T-helper 2 cell (primary cell): ENCODE measurements at places on chromosomes 1 and 21.

DNA sequence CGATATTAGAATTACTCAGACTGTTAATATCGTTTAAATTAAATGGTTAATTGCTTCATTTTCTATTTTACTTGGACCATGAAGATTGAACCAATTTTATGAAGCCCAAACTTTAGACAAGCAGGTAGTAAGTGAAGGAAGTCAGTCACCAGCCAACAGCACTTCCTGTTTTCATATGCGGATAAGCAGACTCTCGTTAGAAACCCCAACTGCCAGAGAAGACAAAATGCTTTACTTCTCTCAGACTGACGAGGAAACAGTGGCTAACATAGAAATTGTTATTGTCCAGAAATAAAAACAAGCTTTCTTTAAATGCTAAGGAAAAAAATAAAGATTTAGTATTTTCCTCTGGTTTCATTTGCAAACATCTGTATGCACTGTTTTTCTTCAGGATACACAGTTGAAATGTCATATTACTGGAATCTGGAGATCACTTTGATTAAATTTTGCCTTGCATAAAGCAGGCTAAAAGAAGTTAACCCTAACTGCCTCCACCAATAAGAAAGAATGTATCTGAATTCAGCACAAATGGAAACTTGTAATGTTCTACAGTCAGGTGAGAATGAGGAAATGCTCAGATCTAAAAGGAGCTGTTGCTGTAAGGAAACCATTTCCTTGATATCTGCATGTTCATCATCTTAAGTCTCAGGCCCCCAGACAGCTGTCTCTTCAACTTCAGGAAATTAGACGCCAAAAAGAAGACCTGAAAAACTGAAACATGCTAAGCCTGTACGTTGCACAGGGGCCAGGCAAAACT lies 129.8 kb upstream of the SAMSN1 start:
- no peak for DNase-seq

- DNase-seq, result no peak
These were observed 845.4 kb upstream of the ADAMTS5 start for GRCh38 chr21:27812279-27812678.

- peak; percentile 25 for DNase-seq
These were observed 12.0 kb downstream of the UBE2Q1 start for GRCh38 chr1:154546264-154547063.

- no peak for DNase-seq
These were observed 66.9 kb downstream of the PCNT start for GRCh38 chr21:46390603-46391545.

DNA sequence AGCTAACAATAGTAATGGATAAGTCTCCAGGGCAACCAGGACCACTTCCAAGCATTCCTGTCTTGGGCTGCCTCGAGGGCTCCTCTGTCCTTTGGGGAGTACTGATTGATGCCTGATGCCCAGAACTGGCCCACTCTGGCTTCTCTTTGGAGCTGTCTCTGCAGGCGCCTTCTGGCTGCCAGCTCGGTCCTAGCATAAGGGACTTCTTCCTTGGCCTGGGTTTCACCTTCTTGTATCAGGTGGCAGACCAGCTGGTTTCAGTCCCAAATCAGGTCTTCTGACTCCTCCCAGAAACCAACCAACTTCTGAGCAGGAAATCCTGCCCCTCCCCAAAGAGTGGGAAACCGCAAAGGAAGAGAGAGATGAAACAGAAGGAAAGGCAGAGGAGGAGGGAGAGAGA lies 10.6 kb downstream of the G0S2 start:
- DNase-seq, result no peak

- DNase-seq, result no peak
These were observed 230.4 kb downstream of the KCNT2 start for GRCh38 chr1:196377811-196378210.

DNA sequence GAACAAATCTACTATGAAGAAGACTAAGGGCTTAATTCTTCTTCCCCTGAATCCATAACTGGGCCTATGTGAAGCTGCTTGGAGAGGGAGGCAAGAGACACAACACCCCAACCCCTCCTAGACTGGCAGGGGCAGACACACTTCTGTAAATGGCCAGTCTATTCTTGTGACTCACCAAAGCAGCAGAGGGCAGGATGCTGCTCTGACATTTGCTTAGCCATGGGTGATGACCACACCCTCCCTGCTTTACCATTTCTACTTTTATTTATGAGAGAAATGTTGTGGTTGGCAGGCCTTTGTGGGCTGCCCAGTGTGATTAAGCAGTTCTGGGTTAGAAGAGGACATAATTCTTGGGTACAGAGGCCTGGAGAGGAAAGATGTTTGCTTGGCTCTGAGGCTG lies 189.8 kb upstream of the DPYD start:
- no peak for DNase-seq

GRCh38 chr21:28537371-28538079 lies 455.2 kb downstream of the LTN1 start:
- no peak for DNase-seq

- DNase-seq, result no peak
These were observed 143.8 kb downstream of the CASZ1 start for GRCh38 chr1:10652626-10653025.

- no peak for DNase-seq
These were observed 15.3 kb upstream of the RNF187 start for GRCh38 chr1:228471762-228472398.

DNA sequence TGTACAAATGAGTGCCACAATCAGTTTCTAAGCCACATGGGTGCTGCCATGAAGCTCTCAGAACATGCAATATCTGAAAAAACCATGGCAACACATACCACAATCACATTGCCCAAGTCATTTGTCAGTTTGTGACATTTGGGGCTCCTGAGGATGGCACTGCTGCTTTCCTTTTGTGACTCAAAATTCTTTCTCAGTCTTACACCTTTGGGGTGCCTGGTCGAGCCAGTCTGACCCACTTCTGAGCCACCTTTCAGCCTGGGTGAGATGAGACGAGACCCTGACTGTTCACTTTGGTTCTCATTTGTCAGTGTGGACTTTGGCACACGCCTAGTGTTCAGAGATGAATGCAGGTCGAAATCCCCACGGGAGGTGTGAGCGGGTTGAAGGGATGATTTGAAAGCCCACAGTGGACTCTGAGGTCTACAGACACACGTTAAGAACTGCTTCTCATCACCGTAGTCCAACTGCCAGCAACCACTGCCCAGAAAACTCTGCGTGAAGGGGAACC lies 8.0 kb downstream of the BATF3 start:
- no peak for DNase-seq

- DNase-seq, result no peak
These were observed 117.5 kb downstream of the FOXD2 start for GRCh38 chr1:47555306-47555705.

DNA sequence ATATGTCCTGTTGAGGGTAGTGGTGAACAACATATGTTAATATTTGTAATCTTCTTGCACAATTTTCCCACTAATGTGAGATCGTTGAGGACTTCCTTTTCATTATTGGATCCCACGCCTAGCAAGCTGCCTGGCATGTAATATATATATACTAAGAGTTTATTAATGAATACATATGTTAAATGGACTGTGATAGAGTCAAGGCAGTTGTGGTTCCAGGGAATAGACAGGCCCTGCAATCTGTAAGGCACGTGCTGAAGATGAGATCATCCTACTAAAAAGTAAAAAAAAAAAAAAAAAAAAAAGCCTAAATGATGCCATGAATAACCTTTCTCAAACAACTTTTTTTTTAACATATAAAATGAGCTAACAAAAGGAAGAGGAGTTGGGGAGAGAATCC lies 28.9 kb downstream of the PLPPR5 start:
- no peak for DNase-seq

GRCh38 chr21:32499249-32500055 lies 85.9 kb downstream of the TCP10L start:
- no peak for DNase-seq

GRCh38 chr21:33989440-33989839 lies 73.8 kb upstream of the ATP5PO start:
- no peak for DNase-seq

- DNase-seq, result no peak
These were observed 139.3 kb downstream of the LYPLAL1 start for GRCh38 chr1:219312967-219313366.

DNA sequence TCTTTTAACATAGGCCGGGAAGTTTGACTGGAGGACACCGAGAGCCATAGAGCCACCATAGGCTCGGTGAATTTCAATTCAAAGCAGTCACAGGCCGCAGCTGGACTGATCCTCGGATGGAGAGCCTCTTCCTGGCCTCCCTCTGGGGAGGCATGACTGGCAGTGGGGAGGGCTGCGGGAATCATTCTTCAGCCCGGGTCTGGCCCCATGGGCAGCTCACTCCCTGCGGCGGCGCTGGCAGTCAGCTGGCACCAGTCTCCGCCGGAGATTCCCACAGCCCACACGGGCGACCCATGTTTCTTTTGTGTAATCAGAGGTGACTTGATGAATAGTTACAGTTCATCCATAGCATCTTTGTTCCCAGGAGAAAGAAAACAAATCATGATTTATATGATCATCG lies 10.6 kb downstream of the ESPN start:
- DNase-seq, result no peak

- no peak for DNase-seq
These were observed 152.7 kb upstream of the CHRM3 start for GRCh38 chr1:239233626-239234025.

DNA sequence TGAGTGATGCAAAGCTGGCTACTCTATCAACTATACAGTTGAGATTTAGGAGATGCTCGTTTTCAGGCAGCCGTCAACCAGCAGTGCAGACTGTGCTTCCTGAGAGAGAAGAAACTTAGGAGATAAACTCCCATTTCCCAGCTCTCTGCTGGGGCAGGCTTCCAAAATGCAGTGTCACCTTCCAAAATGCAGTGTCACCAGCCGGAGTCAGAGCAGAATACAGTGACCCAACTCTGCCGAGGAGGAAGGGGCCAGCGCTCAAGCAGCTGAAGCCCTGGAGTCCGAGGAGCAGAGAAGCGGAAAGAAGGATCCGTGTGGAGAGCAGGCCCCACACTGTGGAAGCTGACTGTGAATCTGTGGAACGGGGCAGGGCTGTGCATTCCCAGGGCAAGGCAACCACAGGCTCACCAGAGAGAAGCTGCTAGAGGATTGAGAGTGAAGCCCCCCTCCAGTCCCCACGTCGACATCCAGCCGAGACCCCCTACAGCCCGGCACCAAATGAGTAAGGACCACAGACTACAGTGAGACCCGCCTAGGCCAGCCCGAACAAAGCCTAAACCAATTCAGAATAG lies 703 bp upstream of the KRTAP12-1 start:
- no peak for DNase-seq

- peak; percentile 59 for DNase-seq
These were observed 1.4 kb downstream of the EIF4G3 start for GRCh38 chr1:21175324-21175669.

DNA sequence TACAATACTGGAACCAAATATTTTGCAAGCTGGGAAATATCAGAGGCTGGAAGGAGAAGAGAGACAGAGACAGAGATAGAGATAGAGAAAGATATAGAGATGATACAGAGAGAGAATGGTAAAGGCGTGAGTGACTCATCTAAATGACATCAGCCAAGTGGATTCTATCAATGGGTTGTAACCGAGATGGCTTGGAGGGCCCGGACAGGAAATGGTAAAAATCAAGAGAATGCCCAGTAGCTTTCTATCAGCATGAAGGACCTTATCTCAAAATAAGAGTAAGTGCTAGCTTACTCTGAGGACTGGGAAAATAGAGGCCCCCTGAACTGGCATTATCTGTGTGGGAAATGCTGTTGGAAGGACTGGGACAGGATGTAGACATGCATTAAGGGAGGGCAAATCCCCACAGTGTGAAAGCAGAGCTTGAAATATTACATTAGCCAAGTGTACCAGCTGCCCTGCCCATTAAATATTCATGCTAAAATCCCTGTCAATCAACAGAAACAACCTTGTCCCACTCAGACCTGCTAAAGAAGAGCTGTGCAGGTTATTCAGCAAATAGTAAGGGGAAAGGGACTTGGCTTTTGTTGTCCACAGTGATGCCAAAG lies 76.6 kb upstream of the ZNF644 start:
- no peak for DNase-seq

DNA sequence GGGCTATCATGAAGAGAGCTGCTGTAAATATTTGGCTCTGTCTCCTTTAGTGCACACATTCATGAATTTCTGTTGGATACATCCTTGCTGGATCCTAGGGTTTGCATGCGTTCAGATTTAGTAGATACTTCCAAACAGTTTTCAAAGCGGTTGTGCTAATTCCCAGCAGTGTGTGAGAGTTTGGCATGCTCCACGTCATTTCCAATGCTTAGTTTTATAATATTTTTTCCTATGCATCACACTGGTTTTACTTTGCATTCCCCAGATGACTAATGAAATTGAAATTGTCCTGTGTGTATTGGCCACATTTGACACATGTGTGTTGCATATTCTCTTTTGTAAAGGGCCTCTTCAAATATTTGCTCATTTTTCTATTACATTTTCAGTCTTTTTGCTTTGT lies 18.5 kb upstream of the AADACL3 start:
- DNase-seq, result no peak

GRCh38 chr1:93851878-93852277 lies 27.1 kb downstream of the DNTTIP2 start:
- no peak for DNase-seq

- no peak for DNase-seq
These were observed 1.3 kb downstream of the CDK18 start for GRCh38 chr1:205505791-205506190.

GRCh38 chr1:68129536-68130250 lies 79.3 kb upstream of the DIRAS3 start:
- DNase-seq, result no peak

GRCh38 chr1:230429067-230429735 lies 3.1 kb upstream of the PGBD5 start:
- no peak for DNase-seq

GRCh38 chr1:111193712-111194480 lies 6.5 kb downstream of the DENND2D start:
- DNase-seq, result no peak

GRCh38 chr21:41156142-41156541 lies 11.8 kb upstream of the BACE2 start:
- DNase-seq, result no peak

GRCh38 chr1:71494163-71494562 lies 413.3 kb upstream of the ZRANB2 start:
- DNase-seq, result no peak

- DNase-seq, result no peak
These were observed 284.5 kb upstream of the ADGRL4 start for GRCh38 chr1:79290927-79291474.

DNA sequence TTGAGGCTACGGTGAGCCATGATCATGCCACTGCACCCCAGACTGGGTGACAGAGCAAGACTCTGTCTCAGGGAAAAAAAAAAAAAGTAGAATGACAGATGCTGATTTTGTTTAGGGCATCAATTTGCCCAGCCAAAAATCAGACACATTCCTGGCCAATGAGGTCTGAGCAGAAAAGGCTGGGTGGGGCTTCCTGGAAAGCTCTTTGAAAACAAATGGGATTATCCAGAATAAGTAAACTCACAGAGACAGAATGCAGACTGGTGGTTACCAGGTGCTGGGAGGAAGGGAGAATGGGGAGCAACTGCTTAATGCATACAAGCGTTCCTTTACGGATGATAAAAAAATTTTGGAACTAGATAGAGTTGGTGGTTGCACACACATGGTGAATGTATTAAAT lies 10.1 kb upstream of the CITED4 start:
- no peak for DNase-seq

- DNase-seq, result no peak
These were observed 112.1 kb downstream of the RUNX1 start for GRCh38 chr21:34936883-34937563.

GRCh38 chr1:197801111-197801482 lies 25.8 kb upstream of the DENND1B start:
- no peak for DNase-seq

- DNase-seq, result no peak
These were observed 144.6 kb downstream of the SLC30A10 start for GRCh38 chr1:219783605-219784235.
